ENCODE measurements at places on chromosomes 5 and 9.

GRCh38 chr5:141691286-141691866, 9.3 kb upstream of the ARAP3 start:
- DNase-seq, result no peak

DNA sequence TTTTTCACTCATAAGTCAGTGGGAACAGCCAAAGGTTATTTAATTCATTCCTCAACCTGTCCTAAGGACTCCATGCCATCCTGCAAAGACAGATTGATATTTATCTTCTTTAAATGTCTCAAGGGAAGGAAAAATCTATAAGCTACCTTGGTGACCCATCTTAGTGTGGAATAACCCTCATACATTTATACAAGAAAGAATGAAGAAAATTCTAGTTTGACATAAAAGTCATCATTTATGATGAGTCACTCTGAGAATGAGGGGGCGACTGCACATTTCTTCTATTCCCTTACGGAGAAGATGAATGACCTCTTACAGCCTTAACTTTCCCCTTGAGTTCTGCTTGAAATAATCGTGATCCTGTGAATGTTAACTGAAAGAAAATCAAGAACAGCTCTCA, 26.8 kb upstream of the NUDT12 start:
- DNase-seq, result no peak

GRCh38 chr9:127025042-127025441, 97.4 kb downstream of the ANGPTL2 start:
- no peak for DNase-seq

- DNase-seq, result no peak
These were observed 3.9 kb downstream of the DAB2IP start for GRCh38 chr9:121655231-121655755.

DNA sequence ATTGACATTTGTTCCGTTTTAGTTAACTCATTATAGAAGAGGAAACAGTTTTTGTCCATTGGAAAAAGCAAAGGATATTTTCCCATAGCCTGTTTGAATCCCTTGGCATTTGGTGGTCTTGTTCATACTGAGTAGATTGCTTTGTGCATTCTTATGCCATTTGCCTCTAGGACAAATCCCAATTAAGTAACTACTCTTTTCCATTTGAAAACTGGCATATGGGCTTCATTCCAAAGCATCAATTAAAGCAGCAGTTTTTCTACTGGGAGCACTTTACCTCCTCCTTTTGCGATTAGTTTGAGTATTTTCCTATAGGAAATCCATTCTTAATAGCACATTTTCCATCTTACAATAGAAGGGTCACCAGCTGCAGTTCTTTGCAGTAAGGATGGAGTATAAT, 31.2 kb downstream of the GPR21 start:
- no peak for DNase-seq

DNA sequence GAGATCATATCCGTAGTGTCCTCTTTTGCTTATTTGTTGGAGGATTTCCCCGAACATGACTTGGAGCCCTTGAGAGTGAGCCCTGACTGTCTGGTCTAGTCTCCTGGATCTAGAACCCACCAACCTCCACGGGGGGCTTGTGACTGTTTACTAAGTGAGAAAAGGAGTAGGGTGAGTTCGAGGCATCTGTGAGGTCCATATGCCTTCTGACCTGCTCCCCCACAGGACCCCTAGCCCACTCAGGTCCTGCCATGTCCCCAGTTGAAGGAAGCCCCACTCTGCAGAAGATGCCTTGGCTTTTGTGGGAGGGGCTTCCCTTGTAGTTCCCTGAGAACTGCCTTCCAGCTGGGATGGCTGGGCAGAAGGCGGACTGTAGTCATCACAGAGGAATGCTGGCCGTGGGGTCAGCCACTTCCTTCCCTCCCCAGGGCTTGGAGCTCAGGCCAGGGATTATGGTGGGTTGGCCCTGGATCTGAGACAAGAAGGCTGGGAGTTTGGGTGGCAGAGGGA, 7.0 kb upstream of the IRF1 start:
- no peak for DNase-seq

DNA sequence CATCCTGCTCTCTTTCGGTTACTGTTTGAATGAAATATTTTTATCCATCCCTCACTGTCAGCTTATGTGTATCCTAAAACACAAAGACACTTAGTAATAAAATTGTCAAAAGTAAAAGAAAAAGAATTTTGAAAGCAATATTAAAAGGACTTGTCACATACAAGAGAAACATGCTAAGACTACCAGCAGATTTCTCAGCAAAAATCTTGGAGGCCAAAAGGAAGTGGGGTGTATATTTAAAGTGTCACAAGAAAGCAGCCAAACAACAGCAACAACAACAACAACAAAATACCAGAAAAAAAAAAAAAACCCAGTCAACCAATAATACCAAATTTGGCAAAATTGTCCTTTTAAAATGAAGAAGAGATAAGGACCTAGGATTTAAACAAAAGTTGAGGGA, 678.7 kb upstream of the TYRP1 start:
- DNase-seq, result no peak

- no peak for DNase-seq
These were observed 105.2 kb upstream of the PRR16 start for GRCh38 chr5:120358949-120359348.

DNA sequence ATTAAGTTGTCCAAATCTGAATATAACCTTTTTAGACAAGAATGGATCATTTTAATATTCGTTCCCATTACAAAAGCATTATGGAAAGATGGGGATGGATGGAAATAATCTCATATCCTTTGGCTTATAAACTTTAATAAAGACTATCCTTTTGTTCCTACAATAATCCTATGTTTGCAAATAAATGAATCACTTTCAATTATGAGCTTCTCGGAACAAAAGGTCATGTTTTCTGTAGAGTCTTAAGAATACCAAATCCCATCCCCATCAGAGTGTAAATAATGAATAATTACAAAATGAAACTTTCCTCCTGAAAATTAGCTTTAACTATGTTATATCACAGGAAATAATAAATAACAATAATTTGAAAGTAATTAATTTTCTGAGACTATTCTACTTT, 329.7 kb downstream of the NR2F1-AS1 start:
- DNase-seq, result no peak

- DNase-seq, result no peak
These were observed 62.3 kb downstream of the TSTD2 start for GRCh38 chr9:97570899-97571298.

GRCh38 chr9:98726735-98727134, 18.0 kb upstream of the GABBR2 start:
- DNase-seq, result no peak

Measured in activated gamma-delta T cell treated with Interleukin-2 at 50 U/mL for 16 hours (primary cell).